ENCODE measurements at places on chromosomes 4 and X.

DNA sequence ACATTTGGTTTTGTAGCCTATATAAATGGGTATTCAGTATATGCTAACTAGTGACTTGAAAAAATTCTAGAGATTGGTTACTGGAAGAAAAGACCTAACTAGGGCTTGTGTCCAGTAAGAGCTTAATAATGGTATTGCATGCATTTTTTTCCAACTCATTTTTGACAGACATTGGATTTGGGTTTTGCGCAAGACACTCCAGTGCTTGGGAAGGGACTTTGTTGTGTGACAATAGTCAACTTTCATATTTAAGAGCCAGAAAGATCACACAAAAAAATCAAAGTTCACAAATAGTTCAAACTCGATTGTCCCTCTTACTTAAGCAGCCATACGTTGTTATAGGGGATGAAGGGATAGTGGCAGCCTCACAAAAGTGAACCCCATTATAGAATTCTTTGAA, 1.2 kb upstream of the HSD17B11 start:
- no peak for DNase-seq

GRCh38 chr4:81860111-81860510, 388.4 kb upstream of the RASGEF1B start:
- DNase-seq: no peak

- DNase-seq: no peak
Measured at GRCh38 chrX:99939883-99940232, 470.2 kb downstream of the PCDH19 start.

DNA sequence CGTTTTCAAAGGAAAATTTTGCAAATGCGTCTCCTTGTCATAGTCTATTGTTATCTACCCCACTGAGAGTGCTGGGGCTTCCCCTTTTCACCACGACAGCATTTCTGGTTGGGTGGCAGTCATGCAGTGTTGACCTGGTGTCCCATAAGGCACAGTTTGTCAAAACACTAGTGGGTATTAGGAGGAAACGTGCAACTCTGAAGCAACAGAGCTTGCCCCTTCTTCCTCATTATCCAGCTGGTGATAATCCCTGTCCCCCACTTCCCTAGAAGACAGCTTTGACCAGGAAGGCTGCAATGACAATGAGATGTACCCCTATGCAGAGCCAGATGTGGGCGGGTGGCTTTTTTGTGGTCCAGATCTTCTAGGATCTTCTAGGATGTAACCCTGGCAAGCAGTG, 1.8 kb downstream of the TBC1D1 start:
- DNase-seq: peak; percentile 62

DNA sequence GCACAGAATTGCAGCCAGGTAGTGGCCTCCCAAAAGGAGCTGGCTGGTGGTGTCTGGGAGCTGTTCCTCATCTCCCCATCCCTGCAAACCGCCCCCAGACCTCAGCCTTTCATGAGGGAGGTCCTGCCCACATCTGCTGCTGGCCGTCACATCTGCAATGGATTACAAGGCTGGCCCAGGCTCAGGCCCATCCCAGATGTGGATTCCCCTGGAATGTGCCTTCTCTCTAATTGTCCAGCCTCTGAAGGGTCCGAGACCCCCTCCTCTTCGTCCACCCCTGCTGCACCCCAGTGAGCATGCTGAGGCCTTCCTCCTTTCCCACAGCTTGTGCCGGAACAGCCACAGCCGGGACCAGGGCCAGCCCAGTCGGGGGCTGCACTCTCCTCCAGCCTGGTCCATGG, 115.0 kb upstream of the NALF2 start:
- no peak for DNase-seq

DNA sequence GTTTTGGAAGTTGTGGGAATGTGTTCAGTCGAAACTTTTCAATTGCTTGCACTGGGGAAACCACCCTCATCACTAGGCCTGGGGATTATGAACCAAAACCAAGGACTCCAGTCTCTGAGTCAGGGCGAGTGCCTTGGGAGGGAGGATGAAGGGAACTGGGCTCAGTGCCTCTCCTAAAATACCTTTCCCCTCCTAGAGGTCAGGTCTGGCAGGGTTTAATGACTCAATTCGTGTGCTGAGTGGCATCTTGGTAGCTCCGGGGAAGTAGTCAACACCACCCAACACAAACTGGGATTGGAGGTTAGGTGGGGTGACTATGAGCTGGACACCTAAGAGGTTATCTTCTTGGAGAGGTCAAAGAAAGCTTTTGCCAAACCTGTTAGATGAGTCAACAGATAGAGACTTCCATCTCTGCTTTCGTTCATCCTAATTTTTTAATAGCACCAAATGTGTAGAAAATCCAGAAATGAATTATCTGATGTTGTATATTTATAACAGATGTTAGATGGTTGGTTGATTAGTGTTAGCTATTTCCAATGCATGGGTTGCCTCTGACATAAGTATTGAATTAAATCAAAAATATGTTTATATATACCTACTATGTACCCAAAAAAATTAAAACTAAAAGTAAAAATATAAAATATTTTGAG, 202.8 kb downstream of the SHROOM3 start:
- no peak for DNase-seq

All from stimulated activated CD4-positive, alpha-beta T cell treated with anti-CD3 and anti-CD28 coated beads, Interleukin-4, amount 100 ng/mL, for 4 hours (primary cell).